ENCODE measurements at places on chromosomes 13 and 19.

DNA sequence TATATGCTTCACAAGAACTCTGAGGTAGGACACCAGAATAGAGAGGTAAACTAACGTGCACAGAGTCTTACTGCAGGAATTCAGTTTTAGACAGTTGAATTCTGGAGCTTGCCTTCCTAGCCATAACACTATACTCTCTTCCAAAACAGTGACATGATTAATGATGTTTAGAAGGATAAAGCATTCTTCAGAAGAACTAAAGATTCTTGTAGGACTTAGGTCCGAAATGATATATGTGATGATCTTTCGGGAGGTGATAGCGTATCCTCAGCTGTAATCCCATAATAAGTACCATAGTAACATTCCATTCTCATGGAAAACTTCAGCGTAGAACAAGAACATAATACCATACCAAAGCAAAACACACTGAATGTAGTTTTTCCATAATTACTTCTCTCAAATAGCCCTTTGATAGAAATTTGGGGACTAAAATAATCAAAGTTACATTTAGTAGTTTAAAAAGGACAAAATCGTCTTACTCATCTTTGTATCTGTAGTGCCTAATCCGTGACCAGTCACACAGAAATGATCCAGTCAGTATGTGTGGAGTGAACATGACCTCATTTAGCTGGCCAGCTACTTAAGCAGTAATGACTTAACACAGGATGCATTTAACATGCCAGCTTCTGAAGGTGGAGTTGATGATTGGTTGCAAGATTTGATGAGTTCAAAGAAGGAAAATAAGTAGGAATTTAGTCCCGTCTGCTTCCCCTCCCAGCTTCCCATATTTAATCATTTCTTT, 38.4 kb downstream of the PIBF1 start:
- no peak for DNase-seq

GRCh38 chr13:22690756-22691155, 490.0 kb upstream of the SGCG start:
- no peak for DNase-seq

GRCh38 chr13:109346060-109346459, 440.3 kb downstream of the IRS2 start:
- no peak for DNase-seq

DNA sequence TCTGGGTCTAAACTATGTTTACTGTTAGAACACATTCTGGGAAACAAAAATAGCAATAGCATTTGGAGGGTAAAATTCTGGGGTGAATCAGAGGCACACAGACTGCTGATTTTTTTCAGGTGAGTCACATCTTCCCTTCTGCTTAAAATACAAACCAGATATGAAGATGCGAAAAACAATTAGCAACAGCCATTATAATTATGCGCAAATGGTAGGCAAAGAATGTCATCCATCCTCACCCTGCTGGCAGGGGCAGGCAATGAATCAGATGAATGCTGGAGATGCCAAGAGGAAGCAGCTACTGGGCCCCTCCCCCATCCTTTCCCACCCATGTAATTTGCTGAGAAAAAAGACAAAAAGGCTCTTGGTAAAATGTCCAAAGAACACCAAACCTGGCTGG, 282.9 kb downstream of the KLF5 start:
- no peak for DNase-seq

All from NCI-H345 (cell line).